ENCODE measurements at places on chromosomes 5 and 9.

DNA sequence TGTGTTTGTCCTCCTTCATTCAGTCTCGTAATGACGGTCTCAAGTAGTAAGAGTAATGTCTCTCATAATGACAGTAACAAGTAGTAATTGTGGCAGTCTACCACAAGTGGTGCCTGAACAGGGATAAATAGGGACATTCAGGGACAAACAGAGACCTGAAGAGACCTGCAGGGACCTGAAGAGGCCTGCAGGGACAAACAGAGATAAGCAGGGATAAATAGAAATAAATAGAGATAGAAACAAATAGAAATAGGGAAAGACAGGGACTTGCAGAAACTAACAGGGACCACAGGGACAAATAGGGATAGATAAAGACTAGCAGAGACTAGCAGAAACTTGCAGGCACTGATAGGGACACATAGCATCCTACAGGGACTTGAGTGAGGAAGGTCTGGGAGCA, 7.9 kb downstream of the UGT3A2 start:
- DNase-seq, result no peak

GRCh38 chr5:125813221-125813974, 609.8 kb upstream of the GRAMD2B start:
- no peak for DNase-seq

- no peak for DNase-seq
Measured at GRCh38 chr9:14107977-14108376, 206.0 kb downstream of the NFIB start.

DNA sequence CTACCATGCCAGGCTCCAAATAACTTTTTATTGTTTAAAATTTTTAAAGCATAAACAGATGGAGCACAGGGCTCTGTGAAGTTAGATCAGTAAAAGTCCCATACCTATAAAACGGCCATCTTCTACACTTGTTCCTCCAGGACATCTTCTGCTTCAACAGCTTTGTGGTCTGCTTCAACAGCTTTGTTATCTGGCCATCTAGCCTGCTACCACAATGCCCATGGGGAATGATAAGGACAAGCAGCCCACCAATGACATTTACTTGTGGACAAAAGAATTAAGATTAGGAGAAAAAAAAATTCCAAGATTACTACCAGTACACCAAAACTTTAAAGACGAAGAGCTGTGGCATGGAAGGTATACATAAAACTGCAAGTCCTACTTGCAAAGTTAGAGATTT, 2.2 kb upstream of the VPS13A start:
- DNase-seq, result no peak

DNA sequence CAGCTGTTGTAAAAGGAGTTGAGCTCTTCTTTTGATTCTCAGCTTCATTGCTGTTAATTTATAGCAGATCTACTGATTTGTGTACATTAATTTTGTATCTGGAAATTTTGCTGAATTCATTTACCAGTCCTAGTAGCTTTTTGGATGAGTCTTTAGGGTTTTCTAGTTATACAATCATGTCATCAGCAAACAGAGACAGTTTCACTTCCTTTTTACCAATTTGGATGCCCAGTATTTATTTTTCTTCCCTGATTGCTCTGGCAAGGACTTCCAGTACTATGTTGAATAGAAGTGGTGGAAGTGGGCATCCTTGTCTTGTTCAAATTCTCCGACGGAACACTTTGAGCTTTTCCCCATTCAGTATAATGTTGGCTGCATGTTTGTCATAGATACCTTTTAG, 398.9 kb upstream of the POU5F2 start:
- DNase-seq, result no peak

GRCh38 chr5:109418712-109419352, 9.1 kb upstream of the PJA2 start:
- no peak for DNase-seq

- DNase-seq, result no peak
Measured at GRCh38 chr9:96574931-96575351, 44.7 kb downstream of the CDC14B start.

- DNase-seq, result peak; percentile 92
Measured at GRCh38 chr9:137046088-137046787, at the start of gene NPDC1. NPDC1 (minus strand) TSS chr9:137046177; CDS start chr9:137045989, 188 bp downstream.

DNA sequence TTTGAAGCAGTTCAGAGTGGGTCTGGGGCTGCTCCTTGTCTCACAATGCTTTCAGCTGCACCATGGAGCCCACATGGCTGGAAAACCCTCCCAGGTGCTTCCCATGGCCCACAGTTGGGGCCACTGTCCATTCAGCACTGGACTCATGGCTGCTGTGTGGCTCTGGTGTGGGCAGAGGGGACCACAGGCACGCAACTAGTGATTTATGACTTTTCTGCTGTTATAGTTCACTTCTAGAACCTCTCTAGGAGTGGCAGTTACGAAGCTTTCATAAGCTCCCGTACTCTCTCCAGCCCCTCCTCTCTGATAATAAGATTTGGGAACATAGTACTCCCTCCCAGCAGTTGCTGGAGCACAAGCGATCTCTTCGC, 29.0 kb downstream of the GLRA1 start:
- no peak for DNase-seq

GRCh38 chr9:127809002-127809539, 6.4 kb downstream of the FPGS start:
- no peak for DNase-seq

GRCh38 chr9:95134457-95134881, 183.0 kb downstream of the FANCC start:
- DNase-seq, result no peak

DNA sequence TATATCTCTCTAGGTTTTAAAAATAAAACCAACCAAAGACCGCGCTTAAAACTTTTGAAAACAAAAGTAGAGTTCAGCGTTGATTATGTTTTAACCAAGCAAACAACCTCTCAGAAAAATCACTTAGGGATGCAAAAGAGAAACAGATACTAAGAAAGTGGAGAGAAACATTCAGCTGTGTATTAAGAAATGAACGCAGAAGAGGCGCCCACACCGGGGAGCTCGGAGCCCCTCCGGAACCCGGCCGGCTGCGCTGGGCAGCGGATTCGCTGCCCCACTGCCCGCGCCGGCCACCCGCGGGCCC, 1.4 kb downstream of the PITX1 start:
- DNase-seq, result no peak

DNA sequence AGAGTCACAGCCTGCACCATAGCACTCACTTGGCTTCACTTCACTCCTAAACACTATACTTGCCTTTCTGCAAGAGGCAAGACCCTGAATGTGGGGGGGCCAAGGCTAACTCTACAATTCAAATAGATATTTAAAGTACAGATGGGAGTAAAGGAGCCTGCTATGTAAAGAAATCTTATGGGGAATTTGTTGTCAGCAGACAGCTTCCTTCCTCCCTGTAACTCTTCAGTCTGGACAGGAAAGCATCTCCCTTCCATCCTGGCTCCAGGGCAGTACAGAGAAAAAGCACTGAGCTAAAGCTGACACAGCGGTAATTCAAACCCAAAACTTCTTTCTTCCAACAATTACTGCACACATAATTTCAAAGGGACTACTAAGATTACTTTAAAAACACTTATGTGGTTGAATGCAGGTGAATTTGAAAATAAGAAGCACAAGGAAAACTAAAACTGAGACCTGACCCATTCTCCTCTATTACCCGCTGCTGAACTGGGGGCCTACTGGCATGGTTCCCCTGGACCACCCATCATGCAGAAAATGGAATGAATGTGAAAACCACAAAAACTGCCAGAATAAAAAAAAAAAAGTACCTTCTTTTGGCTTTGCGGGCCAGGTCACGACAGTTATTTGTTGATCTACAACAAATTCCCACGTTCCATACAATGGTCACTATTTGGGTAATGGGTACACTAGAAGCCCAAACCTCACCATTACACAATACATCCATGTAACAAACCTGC, 13.4 kb downstream of the VDAC1 start:
- DNase-seq, result no peak

DNA sequence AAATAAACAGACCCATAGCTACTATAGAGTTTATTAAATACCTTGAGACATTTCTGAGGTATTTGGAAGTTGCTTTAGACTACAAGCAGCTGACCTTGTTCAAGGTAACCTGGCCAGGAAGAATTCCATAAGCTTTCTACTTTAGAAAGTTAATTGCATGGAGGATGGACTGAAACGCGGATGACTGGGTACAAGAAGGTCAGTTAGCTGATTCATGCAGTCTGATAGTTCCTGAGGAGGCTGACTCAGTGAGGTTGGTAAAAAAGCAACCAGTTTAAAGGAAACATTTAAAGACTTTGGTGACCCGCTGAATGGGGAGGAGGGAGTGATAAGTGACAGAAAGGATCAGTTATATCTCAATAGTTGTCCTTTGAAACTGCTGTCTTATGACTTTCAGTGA, 670.1 kb upstream of the CDH9 start:
- no peak for DNase-seq

DNA sequence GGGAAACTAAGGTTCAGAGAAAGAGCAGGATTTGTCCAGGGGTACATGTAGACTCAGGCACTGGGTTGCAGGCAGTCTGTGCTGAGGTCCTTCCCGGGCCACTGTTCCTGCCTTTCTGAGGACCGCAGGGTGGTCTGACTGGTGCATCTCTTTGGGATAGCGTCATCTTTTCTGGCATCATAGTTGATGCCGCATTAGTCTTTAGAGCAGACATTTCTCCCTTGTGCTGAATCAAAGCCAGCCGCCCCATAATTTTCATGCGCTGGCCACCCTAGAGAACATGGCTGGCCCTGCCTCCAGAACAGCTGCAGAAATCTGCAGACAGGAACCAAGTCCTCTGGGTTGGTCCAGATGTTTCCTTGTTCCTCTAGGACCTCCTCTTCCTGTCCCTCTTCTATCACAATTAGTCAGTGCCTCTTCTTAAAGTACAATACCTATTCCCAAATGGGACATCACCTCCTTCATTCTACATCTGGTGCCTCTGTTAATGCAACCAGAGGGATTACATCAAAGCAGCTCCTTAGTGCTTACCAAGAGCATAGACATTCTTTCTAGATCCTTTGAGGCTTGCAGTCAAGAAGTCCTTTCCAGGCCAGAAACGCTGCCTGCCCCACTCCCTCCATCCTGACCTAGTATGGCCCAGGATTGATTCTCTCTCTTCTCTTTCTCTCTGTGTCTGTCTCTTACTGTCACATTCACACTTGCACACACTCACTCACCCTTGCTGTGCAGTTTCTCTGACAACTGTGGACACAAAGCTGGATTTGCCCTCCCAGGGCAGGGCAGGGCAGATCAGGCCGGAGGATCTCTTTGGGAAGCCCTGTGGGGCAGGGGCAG, 42.0 kb upstream of the ORM1 start:
- no peak for DNase-seq

GRCh38 chr9:25412646-25413045, 265.6 kb downstream of the TUSC1 start:
- no peak for DNase-seq

- DNase-seq, result no peak
Measured at GRCh38 chr9:121785673-121786542, 134.5 kb downstream of the DAB2IP start.

- DNase-seq, result peak; percentile 86
Measured at GRCh38 chr5:139638736-139639618, 9.2 kb upstream of the CXXC5 start.

DNA sequence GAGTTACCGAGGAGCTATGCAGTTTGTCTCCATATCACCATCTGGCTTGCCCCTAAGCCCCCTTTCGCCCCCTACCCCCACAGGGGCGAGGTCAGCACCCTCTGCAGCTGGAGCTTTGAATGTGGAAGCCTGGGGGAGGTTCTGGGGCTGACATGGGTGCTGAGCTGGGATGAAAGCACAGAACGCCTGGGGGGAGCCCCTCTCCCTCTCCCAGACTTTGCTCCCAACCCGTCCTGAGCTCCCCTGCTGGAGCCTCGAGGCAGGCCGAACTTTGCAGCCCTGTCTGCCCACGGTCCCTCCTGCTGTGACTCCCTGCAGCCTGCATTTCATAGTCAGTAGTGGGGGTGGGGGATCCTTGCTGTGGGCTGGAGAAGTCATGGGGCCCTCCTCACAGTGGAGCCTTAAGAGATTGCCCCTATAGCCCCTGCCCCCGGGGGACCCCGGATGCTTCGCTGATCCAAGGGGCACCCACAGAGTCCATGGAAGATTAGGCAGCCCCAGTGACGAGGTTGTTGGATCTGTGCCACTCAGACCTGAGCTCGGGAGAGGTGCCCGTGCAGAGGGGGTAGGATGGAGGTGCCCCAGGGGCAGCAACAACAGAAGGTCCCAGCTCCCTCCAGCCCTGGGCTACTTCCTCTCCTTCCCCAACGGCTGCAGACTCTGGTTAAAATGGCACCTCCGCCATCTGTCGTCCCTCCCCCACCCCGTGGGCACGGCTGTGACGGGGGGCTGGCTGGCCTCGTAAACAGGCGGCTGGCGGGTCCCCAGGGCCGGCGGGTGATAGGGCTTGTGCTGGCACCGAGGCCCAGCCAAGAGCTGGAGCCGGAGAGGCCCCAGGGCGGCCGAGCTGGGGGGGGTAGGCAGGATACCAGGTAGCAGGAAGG, 162.0 kb downstream of the C9orf50 start:
- peak; percentile 91 for DNase-seq

DNA sequence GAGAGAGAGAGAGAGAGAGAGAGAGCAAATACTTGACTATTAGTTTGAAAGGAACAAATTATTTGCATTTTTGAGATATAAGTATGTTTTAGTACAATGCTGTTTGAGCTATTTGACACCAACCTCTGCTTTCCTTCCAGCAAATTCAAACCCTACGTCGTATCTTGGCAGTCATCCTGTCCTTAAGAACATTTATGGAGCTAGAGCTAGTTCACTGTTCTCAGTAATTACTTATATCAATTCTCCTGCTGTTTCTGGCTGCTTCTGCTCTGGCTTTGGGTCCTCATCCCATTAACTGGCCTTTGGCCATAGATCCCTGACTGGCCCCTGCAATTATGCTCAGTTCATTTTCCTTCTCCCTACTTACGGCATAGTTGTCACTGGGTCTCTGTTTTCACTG, 19.9 kb upstream of the ERAP2 start:
- no peak for DNase-seq

DNA sequence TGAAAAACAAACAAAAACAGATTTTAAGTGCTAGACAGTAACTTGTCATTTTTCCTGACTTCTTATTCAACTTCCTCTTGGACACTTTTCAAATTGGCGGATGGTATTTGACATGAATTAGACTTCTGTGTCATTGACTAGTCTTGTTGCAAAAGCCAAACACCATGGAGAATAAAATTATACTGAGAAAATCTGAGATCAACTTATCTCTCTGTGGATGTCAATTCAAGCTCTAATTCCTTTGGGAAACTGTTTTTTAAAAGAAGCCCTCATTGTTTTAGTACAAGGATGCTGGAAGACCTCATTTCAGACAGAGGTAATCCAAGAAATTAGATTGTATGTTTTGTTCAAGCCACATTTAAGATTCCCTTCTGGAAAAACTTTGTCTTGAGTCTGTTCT, 831.0 kb downstream of the SEMA5A start:
- DNase-seq, result no peak

DNA sequence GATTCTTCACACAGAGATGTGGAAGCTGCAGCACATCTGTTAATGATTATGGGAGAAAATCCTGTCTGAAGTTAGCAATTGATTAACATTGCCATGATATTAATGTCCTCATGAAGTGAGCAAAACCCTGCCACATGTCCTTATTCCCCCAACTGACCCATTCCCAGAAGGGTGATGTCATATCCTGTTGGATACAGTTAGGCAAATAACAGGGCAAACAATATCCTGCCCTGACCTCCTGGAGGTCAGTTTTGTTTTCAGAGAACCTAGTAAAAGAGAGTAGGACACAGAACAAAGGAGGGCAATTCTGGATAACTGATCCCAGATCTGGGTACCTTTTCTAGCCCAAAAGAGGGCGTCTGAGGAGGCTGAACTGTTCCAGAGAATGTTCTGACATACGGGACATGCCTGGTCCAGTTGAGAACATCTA, 11.0 kb downstream of the ABLIM3 start:
- DNase-seq, result no peak
